ENCODE measurements at places on chromosomes 1 and 21.

GRCh38 chr1:42977653-42978052 is 19.0 kb upstream of the SLC2A1 start:
- no peak for DNase-seq

DNA sequence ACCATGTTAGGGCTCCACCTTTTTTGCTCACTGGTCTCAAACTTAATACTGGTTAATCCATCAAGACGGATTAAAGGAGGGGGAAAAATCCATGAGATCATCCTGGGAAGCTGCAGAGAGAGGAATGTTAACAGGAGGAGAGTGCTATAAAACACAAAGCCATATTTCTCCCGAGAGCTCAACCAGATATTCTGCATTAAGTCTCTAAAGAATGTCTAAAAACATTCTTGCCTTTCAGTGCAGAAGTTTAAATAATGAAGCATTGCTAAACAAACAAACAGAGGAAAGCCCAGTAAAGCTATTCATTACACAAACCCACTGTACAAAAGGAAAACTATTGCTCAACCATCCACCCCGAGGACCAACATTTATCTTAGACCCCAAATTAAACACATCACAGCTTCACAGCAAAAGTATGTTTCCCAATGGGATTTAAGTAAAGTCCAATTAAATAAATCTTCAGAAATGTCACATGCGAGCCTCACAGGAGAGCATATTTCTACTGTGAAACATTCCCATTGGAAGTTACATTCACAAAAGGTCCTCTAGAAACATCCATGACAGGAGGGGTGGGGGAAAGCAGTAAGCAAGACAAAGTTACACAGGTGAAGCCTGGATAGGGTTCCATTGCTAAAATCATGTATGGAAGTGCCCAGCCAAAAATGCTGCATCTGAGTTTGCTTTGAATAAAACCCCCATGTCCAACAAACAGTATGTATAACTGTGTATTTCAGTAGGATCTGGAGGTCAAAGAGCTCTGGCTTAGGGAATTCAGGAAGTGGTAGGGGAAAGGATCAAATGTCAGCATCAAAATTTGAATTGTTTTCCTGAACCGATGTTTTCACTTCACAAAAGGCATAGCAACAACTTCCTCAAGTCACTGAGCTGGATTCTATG is 23.3 kb downstream of the DUSP10 start:
- DNase-seq: peak; percentile 61

GRCh38 chr1:19402031-19402813 is 83.1 kb downstream of the CAPZB start:
- no peak for DNase-seq

DNA sequence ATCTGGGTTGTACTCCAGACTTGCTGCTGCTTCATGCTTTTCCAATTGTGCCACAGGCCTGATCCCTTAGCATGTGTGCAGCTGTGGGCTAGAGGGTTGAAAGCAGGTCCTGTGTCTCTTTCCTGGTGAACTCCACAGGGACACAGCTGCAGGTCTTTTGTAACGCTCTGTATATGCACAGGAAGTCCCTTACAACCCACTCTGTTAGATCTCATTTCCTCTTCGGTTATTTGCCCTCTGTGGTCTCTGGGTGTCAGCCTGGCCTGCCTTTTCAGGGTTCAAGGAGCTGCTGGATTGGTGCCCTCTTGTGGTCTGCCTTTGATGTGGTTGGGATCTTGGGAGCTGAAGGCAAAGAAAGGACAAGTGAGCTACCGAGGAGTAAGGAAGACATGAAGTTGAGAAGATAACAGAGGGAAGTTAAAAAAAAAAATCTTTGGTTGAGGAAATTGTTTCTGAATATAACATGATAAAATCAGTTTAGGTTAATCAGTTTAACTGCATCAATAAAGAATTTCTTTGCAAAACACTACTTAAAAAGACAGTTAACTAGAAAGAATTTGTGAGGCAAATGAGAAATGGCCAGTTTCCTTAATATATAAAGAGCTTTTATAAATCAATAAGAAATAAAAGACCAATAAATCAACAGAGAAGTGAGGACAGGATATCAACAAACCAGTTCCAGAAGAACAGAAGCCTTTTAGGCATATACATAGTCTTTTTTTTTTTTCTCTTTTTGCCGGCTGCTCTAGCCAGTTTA is 44.1 kb downstream of the UCK2 start:
- peak; percentile 68 for DNase-seq

- DNase-seq: no peak
These were observed 280.4 kb downstream of the SETD4 start for GRCh38 chr21:35779690-35780570.

- DNase-seq: no peak
These were observed 308.6 kb downstream of the MATN1 start for GRCh38 chr1:30414851-30415165.

- no peak for DNase-seq
These were observed 59.2 kb downstream of the IVNS1ABP start for GRCh38 chr1:185257950-185258208.

- DNase-seq: peak; percentile 81
These were observed at the start of gene THEMIS2 for GRCh38 chr1:27872059-27872801. Gene THEMIS2 (plus strand): TSS chr1:27872544. CDS start chr1:27872572, 28 bp downstream.

DNA sequence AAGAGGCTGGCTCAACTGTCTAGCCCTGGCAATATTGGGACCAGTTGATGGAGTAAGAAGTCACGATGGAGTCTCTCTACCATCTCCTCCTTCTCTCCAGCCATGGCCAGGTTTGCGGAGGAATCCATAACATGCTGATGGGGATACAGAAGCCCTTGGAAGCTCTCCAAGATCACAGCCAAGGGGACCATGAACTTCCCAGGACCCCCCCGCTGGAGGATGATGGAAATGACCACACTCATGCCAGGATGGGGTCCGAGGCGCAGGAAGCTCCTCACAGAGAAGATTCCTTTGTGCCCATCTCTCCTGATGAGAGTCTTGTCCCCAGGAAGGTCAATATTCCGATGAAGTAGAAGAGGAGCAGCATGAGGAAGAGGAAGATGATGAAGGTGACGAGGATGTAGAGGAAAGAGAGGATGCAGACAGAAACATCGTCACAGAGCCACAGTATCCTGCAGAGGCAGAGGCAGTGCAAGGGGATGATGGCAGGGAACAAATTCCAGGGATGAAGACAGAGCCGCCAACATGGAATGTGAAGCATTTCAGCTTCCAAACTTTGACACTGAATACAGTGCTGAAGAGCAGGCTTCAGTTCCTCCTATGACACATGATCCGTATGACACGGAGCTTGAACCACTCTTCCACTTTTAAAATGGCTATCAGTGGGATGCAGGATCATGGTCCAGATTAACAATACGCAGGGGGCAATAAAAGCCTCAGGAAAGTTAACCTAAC is 57.9 kb upstream of the EDN2 start:
- DNase-seq: peak; percentile 11

DNA sequence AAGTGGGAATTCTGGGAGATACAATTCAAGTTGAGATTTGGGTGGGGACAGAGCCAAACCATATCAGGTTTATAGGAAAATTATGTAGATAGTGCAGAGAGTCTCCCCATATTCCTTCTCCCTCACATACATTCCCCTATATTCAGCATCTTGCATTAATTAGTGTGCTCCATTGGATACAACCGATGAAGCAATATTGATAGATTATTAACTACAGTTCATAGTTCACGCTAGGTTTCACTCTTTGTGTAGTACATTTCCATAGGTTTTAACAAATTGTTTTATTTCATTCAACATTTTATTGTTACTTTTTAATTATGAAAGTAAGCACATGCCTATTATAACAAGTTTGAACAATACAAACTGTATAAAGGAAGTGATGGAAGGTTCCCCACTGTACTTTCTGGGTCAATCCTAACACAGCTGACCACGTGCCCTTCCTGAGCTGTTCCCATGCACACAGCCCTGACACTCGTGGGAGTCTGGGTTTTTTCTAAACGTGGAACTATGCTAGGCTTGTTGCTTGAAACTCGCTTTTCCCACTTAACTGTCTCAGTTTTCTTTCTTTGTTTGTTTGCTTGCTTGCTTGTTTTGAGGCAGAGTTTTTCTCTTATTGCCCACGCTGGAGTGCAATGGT is 116.8 kb upstream of the TMPRSS2 start:
- no peak for DNase-seq

- peak; percentile 89 for DNase-seq
These were observed at the start of gene HP1BP3 for GRCh38 chr1:20787029-20787839. Gene HP1BP3 (minus strand): TSS chr1:20787307. CDS start chr1:20780440, 6,867 bp downstream.

GRCh38 chr1:90936731-90937130 is 85.1 kb downstream of the ZNF644 start:
- no peak for DNase-seq

GRCh38 chr1:94276988-94277434 is 39.6 kb upstream of the ARHGAP29 start:
- no peak for DNase-seq

GRCh38 chr1:64683419-64683818 is 61.5 kb upstream of the RAVER2 start:
- no peak for DNase-seq

- DNase-seq: peak; percentile 66
These were observed 1.1 kb downstream of the RYR2 start for GRCh38 chr1:237042892-237043576.

- peak; percentile 93 for DNase-seq
These were observed 1.9 kb downstream of the RNF11 start for GRCh38 chr1:51238034-51238403.

DNA sequence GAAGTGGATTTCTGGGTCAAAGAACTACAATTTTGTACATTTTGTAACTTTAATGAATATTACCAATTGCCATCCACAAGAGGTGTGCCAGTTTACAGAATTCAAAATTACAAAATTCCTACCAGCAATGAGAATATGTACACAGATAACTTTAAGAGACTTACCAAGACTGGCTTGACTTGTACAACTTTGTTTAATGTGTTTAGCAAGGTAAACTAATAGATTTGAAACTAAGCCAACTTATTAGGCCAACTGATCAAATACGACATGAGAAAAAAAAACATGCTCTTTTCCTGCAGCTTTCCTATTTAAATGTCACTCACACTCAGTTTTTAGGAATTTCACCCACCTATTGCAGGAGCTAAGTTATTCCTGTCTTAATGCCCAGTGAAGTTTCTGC is 11.4 kb downstream of the EXOC8 start:
- no peak for DNase-seq

GRCh38 chr1:172322219-172323061 is 98.0 kb upstream of the C1orf105 start:
- DNase-seq: peak; percentile 33

DNA sequence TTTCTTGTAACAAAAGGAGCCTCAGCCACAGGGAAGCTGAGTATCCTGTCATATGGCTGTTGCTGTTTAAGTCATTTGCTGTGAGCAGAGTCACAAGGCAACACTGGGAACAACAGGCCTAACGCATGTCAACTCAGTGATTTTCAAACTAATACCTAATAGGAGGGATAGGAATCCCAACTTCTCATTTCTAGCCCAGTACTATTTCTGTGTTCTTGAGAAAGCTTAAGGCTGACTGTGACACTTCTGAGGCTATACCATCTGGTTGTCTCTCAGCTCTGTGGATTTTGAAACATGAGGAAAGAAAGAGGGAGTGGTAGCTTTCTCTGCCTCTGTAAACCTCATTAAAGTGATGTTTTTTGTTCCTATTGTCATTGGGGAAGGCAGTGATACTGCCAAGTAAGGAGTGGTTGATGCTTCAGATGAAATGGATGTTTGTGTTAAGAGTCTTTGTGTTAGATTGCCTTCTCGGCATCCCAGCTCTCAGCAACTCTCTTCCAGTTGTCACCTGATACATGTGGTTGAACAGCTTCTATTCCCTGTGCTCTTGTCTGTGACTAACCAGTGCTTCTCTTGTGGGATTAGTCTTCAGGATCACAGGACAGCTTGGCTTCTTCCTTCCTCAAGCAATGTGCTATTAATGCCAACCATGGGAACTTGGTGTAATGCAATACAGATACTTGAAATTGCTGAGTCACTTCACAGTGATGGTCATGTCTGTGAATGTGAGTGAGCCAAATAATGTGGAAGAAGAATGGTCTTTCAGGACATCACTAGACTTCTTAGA is 166.8 kb upstream of the IVNS1ABP start:
- DNase-seq: peak; percentile 88

DNA sequence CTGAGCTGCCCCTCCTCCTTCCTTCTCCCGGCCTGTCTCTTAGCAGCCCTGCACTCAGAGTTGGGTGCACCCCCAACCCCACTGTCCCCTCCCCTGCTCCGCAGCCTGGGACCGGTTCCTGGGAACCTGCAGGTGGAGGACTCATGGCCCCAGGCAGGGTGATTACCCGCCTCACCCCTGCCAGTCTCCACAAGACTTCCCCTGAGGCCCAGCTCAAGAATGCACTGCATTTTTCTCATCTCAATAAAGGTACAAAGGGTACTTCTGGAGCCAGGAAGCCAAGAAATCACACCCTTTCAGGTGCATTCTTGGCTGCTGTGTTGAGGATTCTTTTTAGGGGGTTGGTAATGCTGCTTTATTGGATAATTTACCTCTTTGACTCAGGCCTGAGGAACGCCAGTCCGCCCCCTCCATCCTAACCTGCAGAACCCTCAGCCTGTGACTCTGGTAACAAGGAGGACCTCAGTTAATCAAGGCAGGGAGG is 126.3 kb upstream of the TMPRSS2 start:
- no peak for DNase-seq

GRCh38 chr1:223102797-223103533 is 40.1 kb downstream of the TLR5 start:
- peak; percentile 96 for DNase-seq

- DNase-seq: no peak
These were observed 6.3 kb downstream of the SLAMF1 start for GRCh38 chr1:160640359-160641123.

DNA sequence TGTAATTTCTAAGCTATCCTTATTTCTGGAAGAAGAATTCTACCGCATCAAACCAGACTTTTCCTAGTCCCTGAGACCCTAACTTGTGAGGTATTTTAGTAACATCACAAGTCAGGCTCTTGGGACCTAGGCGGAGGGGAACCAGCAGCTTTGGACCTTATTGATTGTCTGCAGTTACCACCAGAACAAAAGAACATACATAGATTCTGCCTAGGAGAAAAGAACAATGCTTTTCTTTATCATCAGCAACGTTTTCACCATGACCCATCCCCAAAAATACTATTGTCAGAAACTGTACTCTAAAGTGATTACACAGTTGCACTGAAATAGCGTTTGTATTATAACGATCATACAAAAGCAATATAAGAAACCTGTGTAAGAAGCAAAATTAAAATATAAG is 860.4 kb downstream of the USP25 start:
- no peak for DNase-seq

DNA sequence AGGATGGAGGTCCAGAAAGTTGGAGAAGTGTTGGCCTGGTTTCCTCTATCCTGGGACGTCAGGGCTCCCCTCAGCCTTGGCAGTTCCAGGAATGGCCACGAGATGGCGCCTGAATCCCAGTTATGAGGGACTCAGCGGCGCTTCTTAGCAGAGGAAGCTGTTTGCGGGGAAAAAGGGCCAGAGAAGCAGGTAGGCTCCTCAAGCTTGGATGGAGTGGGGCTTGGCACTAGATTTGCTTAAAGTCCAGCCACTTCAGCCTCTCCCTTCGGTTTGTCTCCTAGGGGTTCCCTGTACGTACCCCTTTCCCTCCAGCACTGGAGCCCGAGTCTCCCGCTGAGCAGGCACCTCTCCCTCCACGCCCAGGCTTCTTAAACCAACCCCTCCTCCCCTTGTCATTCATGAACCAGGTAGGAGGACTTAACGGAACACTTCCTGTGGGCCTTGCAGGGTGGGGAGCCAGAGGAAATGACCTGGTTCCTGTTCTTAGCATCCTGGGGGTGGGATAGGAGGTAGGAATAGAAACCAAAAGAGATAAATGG is 32.0 kb upstream of the TENT5B start:
- DNase-seq: peak; percentile 87
